NCI-H774 (cell line): ENCODE measurements at places on chromosomes 2 and 18.

DNA sequence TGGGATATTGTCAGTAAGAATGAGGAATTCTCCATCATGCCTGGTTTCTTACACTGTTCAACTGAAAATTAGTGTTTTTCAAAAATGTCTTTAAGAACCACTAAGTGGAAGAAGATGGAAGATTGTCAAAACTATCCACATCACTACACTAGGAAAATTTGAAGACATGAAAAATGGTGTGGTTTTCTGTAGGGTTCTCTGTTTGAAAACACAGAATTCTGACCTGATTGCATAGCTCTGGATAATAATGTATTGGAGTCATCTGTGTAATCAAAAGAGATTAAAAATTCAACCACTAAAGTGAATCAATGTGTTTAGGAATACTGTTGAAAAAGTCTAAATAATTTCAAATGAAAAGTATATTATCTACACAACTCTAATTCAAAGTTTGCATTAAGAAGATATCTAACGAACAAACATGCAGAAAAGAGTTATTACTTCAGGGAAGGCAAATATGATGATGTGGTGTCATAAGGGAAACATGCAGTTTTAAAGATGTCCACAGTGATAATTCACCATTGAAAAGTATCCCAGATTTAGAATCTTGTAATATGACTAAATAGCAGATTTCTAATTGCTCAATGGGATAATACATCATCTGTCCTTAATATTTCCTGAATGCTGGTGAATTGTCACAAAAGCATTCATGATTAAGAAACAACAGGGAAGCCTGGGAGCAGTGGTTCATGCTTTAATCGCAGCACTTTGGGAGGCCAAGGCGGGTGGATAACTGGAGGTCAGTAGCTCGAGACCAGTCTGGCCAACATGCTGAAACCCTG is 116.9 kb downstream of the ERBB4 start:
- no peak for DNase-seq

DNA sequence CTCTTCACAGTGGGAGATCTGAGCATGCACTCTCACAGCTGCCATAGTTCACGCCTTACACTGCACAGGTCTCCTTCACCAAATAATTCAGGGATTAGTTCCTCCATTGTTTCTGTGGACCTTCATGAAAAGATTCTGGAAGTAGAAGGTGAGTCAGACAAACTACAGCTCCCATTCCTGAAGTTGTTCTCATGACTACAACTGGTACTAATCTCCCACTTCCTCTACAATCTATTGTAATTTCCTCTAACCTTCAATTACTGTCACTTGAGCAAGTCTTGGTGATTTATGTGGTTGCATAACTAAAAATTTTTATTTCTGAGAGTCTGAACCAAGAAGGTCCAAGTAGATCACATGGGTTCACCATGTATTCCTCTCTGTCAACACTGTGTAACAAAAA is 128.7 kb downstream of the XIRP2 start:
- DNase-seq: no peak

- no peak for DNase-seq
Measured at GRCh38 chr2:218984239-218985020, 554 bp downstream of the FEV start.

DNA sequence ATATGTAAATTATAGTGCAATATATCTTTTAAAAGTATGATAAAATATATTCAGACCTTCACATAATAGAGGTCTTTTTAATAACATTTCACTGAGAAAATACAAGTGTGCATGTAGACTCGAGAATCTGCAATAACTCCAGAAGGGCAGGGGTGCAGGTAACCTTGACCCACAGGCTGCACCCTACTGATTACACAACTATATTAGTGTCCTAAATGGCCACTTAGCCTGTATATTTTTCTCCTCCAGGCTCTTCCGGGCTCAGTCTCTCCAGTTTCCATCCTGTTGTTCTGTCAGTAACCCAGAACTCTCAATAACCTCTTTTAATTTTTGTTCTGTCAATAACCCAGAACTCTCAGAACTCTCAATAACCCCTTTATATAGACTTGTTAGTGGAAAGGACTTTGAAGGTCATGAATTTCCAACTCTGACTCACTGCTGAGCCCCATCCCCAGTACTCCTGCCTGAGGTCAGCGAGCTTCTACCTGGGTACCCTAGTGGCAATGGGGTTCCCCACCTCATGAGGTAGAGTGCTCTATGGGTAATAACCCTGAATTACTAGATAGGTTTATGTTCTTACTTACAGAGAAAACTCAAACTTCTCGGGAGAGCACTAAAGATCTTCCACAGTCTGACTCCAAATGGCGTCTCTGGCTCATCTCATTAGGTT is 8.4 kb upstream of the TTR start:
- no peak for DNase-seq

GRCh38 chr2:46072101-46072820 is 224.9 kb upstream of the EPAS1 start:
- no peak for DNase-seq

DNA sequence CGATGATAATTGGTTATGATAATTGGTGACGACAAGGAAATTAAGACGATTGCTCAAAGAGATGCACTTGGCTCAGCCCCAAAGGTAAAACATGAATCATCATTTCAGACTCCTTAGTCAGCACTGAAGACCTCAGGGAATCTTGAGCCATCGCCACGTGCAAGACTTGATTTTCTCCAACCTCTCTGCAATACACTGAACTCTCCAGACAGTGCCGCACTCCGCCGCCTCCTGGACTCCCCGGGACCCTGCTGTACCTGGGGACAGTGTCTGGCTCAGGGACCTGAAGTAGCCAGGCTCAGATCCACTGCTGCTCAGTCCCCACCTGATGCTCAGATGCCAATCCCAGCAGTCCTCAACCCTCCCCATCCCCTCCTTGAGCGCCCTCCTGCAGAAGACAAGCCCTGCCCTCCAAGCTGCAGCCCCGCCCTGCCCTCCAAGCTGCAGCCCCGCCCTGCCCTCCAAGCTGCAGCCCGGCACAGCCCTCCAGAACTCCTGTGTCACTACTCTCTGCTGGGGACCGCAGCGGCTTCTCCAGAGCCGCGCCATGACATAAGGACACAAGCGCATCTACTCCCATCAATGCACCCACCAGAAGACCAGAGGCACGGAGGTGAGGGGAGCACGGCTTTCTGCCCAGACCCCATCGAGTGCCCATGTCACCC is 1.1 kb downstream of the TMEM18 start:
- DNase-seq: no peak

GRCh38 chr2:150876251-150876950 is 385.3 kb downstream of the RBM43 start:
- no peak for DNase-seq

- peak; percentile 11 for DNase-seq
Measured at GRCh38 chr2:222052934-222053367, 245.8 kb downstream of the PAX3 start.
